Thyroid gland (tissue), 4 donors: ENCODE measurements at places on chromosomes 11 and 22.
A peak's percentile ranks its signal among the peaks of the same experiment; 100 is the strongest.

GRCh38 chr11:34586488-34587281 is 34.2 kb upstream of the EHF start:
- peak; percentile 12 for DNase-seq

DNA sequence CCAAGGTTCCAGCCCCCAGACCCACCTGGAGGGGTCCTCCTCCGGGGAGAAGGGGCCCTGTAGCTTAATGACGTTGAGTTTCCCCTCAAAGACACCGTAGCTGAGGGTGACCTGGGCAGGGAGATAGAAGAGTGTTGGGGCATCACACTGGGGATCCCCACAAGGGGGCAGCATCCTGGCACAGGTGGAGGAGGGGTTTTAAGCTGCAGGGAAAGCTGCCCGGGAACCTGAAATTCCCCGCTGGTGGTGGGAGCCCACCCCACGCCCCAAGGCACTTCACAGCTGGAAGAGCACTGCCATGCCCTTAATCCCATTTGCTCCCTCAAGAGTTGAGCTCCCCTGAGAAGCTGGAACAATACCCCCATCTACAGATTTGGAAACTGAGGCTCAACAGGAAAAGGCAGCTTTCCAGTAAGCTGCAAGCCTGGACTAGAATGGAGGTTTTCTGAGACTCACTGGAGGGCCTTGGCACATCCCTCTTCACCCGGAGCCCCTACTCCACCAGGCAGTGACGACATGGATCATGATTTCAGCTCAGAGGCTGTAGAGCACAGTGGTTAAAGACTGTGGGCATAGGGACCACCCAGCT is 13.7 kb downstream of the MFNG start:
- DNase-seq: no peak

- DNase-seq: no peak
These were observed 30.8 kb upstream of the TCF20 start for GRCh38 chr22:42301077-42301741.

GRCh38 chr11:12111549-12112520 is 1.4 kb downstream of the MICAL2 start:
- DNase-seq: no peak

DNA sequence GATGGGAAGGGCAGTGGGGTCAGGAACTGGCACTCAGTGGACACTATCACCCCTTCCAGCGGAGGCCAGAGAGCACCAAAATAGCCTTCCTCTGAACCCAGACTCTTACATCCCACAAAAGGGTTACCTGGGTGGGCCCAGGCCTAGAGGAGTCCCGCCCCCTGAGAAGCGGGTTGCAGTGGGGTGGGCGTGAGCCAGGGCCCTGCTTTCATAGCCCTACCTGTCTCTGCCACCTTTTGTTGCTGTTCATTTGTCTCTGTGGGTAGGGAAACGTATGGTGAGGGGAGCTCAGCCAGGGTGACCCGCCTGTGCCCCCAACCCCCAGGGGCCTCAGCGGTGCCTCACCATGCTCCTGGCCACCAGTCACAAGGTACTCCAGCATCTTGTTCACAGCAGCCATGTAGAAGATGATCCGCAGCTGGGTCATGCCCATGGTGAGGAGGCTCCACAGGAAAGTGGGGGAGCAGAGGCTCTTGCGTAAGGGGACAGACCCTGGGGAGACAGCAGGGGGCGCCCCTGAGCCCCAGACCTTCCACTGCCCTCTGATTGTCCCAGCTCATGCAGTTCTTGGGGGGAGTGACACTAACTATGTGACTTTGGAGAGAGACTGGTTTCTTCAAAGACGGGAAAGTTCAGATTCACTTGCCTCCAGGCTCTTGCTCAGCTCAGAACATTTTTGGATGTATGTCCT is 24.0 kb downstream of the SLC43A1 start:
- DNase-seq: no peak

DNA sequence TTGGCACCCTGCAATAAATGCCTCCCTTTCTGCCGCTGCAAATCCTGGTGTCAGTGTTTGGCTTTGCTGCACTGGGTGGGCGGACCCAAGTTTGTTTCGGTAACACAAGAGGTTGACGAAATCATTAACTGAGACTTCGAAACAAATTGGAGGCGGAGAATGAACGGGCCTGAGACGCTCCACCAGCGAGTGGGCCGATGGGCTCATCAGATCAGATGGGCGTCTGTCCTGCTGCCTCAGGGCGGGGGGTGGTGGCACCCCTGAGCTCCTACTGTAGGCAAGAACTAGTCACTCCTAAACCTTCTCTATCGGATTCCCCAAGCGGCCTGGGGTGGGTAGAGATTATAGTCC is 918 bp upstream of the CAPN5 start:
- DNase-seq: peak; percentile 55

DNA sequence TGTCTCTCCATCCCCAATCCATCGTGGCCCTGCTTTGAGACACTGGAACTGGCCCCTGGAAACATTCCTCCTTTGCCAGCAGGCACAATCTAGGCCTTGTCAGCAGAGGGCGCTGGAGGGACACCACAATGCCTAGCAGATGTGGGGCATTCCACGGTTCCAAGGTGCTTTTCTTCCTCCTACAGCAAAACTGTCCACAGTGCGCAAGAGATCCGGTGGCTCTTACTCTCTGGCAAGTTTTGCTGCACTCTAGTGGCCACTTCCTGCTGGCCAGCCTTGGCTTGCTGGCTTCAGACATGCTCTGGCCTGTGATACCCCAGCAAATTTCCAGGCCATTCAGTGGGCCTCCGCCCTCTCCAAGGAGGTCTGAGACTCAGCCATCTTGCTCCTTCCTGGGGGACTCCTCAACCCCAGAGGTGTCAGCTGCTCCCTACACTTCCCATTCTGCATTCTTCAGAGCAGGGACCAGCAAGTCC is 17.1 kb upstream of the RBM4B start:
- DNase-seq: peak; percentile 89

- DNase-seq: no peak
These were observed 69.5 kb downstream of the NOX4 start for GRCh38 chr11:89421718-89422117.
